Right lobe of liver (tissue), 6 donors: ENCODE measurements at places on chromosomes 4 and X. TPM values are rescaled to one million over a fixed set of nuclear protein-coding genes. Genes with fewer than 3 reads are reported as not detected.

Gene CXCL3
- total RNA-seq, result 0.68 TPM

Gene TCP11X2
- total RNA-seq, result not detected

Gene AADAT
- total RNA-seq, result 21.0 TPM

Gene HPGDS
- total RNA-seq, result 0.86 TPM

Gene NMU
- not detected for total RNA-seq

Gene SPACA5
- total RNA-seq, result not detected

Gene SEC24D
- 57.1 TPM for total RNA-seq

Gene HERC5
- total RNA-seq, result 3.9 TPM

DNA sequence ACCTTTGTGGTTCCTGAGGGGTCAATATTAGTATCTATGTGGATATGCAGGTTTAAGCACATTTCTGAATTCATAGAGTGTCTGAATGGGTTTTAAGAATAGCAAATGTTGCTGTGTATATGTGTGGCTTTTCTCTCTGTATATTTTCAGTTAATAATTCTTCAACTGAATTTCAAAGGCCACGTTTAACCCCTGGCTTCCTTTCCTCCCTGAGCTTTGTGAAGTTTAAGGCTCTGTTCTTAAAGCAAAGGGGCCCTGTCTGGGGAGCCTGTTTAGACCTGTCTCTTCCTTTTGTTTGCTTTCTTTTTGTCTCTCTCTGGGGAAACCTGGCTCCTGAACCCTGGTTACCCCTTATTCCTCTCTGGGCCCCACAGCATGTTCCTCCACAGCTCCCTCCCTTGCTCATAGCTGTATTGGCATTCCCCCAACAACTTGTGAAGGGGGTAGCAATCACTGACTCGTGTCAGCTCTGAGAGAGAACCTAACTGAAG, 139.1 kb downstream of the COL4A6 start:
- DNase-seq, result no peak

DNA sequence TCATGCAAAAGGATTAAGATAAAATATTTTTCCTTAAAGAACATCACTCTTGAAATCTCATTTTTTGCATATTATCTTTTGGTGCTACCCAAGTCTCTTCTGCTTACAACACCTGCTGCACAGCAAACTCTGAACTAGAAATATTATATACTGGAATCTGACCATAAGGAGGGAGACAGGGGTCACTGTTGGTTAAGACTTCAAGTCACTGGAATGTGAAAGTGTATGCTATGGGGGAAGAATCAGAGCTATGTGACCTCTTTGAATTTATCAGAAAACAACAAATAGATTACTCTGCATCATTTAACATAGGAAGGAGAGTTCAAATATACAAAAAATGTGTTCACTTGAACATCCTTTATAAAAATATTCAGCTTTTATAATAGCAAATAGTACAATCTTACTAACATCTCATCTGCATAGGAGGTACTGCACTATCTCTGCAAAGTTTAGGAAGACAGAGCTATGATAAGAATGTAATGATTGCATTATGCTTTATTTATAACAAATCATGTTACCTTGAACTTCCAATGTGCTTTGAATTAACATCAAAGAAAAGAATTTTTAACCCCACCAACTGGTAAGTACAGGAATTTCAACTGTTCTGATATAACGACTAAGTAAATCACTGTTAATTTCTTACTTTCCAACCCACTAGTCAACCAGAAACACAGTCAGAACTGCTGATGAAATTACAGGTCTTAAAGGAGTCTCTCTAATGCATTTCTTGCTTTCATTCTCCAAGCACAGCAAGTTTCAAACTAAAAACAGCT, 69.8 kb downstream of the ZNF827 start:
- no peak for DNase-seq

DNA sequence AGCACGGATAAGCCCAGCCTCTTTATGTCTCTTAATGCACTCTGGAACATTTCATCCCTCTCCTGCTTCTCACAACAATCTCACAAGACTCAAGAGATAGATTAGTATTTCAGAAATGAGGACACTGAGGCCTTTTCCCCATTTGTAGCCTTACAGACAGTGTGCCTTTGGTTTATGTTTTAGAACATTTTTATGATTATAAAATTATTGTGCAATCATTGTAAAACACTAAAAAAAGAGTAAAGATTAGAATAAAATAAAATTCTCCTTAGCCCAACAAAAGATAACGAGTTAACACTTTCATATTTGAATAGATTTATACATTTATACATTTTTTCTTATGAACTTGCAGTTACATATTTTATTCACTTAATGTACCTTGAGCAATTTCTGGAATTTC, 748.7 kb downstream of the TRIML1 start:
- no peak for DNase-seq

- DNase-seq, result no peak
Observed at GRCh38 chr4:133498149-133498548, 349.1 kb downstream of the PCDH10 start.

DNA sequence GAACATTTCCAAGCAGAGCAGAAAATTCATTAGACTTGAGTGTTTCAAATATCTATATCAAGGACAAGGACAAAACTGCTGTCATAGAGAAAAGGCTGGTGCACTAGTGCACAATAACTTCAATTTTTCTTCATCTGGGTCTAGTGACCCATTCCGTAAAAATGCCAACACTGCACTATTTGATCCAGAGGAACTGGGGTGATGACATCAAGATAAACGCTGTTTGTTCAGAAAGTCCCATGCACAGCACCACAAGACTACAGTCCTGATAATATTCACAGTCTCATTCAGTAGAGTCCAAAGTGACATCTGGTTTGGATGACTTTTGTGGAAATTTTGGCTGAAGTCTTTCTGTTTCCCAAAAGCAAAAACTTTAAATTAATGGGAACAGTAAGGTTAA, 303.5 kb upstream of the GALNT7 start:
- DNase-seq, result no peak
